ENCODE measurements at places on chromosomes 5 and 9.

DNA sequence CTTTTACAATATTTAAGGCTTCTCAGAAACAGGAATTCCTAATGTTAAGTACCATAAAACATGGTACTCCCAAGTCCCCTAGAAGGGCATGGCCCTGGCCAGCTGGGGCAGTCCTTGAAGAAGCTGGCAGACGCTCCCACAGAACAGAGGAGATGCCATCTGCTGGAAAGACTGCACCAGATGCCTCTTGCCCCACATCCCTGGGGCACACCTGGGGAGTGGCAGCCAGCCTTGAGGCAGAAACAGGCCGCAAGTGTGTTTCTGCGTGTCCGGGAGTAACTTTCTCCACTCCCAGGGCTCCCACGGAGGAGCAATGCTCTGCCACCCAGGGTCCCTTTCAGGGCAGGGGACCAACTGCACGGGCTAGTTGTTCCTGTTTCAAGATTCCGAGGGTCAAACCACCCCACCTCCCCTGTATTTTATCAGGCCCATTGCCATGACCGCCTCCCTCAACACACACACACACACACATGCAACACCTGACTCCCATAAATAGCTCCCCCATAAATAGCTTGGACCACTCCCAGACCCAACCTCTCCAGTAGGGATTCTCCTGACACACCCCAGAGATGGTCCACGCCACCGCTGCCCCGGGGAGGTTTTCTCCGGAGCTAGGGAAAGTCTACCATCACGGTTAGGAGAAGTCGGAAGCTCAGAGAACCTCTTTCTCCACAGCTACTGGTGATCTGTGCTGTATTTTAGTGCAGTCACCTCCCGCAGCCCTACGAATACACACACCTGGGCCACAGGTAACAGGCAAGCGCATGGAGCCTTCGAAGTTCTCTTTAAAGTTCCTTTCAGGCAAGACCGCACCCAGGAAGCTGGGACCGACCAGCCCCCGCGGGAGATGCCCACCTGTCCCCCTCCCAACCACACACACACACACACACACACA is 1.5 kb downstream of the SPOCK1 start:
- DNase-seq, result no peak

- no peak for DNase-seq
Observed at GRCh38 chr5:87541033-87541432, 128.3 kb upstream of the CCNH start.

- DNase-seq, result no peak
Observed at GRCh38 chr5:176899296-176899891, at the start of gene HK3. Gene HK3, minus strand, starts transcription at chr5:176899346. Its CDS starts 3,187 bp downstream, at chr5:176896159.

- DNase-seq, result no peak
Observed at GRCh38 chr5:155594270-155594669, 580.7 kb downstream of the KIF4B start.

- DNase-seq, result no peak
Observed at GRCh38 chr9:2396622-2397285, 224.8 kb upstream of the VLDLR start.

GRCh38 chr9:36401164-36401740 is 1.2 kb upstream of the RNF38 start:
- DNase-seq, result no peak

DNA sequence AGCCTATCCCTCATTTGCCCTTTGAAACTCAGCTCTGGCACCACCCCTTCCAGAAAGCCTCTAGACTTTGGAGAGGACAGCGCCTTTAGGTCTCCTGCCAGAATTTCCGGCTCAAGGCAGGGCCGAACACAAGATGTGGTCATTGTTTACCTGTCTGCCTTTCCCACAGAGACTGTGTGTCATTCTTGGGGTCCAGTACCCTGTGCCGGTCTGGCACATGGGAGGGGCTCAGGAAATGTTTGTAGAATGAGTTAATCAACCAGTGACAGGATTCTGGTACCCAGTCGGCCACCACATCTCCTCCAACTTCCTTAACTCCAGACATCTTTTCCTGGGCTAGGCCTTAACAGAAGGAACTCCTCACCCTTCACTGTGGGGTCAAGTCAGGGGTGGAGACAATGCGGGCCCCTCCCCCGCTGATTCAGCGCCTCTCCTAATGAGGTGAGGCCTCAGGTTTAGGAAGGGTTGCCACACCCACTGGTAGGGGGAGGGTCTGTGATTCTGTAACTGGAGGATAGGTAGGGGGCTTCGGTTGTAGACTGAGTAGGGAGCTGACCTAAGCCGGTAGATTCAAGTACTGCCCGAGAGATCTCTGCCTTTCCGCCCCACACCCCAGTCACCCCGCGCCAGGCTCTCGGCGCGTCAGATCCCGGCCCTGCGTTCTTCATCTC is 29.3 kb downstream of the PCDH1 start:
- peak; percentile 27 for DNase-seq

DNA sequence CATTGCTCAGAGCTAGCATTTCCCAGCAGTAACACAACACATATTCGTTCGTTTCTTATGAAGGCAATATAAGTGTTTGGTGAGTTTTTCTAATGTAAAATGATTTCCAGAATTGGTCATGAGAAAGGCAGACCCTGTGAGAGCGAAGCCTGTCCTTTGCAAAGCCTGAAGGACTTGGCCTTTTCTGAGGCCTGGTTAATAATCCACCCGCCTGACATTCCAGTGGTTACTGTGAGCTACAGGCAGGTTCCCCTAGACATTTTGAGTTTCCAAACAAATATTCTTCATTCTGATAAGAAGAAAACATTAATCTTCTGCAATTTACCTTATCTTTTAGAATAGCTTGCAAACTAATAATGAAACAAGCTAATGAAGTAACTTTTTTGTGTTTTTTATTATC is 38.0 kb downstream of the ADAMTS16 start:
- no peak for DNase-seq

- DNase-seq, result no peak
Observed at GRCh38 chr5:89723907-89724306, 685.6 kb downstream of the CETN3 start.

DNA sequence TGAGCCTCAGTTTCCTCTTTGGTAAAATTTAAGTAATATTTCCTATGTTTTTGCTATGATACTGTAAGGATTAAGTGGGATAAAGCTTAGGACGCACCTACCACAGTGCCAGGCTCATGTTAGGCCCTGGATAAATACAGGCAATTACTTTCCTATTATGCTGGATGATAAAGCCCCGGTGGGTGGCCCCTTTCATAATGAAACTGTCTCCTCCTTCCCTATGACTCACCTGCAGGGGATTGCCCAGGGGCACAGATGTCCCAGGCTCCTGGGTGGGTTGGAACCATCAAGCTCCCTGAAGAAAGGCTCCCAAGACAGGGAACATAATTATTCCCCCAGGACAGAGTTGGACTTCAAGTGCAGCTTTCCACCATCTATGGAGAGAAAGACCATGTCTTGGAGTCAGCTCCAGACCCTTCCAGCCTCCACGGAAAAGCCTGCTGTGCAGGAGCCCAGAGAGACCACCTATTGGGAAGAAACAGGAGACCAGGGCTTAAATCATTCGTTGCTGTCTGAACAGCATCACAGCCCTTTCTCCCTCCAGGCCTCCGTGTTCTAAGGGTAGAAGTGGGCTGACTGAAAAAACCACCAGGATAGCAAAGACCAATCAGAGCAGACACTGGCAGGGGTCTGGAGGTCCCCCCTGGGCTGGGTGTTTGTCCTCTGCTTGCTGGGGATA is 43.2 kb upstream of the FOXE1 start:
- DNase-seq, result no peak

DNA sequence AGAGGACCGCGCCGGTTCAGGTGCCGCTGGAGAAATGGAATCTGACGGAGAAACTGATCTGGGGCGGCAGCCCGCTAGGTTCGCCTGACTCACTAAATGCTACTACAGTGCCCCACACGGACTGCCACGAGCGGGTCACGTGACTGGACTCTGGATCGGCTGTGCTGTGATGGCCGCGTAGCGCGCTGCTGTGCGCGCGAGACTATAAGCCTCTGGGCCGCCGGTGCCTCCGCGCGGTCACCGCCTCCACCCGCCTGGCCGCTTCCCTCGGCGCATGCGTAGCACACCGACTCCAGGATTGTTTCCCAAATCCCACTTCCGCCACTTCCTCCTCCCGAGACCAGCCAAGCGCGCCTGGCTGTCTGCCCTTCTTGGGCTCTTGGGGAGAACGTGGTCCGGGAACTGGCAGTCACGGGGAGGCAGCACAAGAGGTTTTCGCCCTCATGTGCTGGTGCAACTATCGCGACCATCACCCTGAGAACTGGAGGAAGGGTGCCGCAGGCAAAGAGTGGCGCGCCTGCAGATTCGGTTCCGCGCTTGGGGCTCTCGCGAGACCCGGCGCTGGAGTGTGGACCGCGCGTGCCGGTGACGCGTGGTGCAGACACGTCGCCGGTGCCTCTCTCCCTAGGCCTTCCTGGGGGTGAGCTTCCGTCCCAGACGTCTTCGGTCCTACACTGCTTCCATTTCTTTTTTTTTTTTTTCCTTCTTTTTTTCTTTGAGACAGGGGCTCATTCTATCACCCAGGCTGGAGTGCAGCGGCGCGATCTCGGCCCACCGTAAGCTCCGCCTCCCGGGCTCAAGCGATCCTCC is 35.8 kb upstream of the GLDC start:
- peak; percentile 95 for DNase-seq

GRCh38 chr5:109653042-109653441 is 36.7 kb upstream of the MAN2A1 start:
- no peak for DNase-seq

DNA sequence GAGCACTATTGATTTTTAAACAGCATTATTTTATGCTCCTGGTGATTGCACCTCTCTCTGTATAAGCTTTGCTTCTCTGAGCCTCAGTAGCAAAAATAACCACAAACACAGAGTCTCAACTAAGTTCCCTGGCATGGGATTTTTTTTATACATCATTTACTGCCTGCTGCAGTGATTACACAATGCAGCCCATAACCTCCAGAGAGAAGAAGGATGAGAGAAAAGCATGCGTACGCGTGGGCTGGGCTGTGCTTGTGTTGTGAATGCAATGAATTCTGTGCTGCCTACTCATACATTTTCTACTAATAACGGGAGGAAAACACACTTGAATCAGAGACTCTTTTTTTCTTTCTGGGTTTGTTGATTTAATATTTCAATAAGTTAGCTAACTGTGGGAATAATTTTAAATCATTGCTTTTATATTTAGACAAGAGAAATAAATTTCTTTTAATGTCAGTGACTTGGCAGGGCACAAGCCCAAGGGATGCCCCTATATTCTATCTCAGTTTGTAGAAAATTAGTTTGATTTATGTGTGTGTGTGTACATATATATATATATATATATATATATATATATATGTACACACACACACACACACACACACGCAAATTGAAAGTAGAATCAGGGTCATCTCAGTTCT is 351.5 kb downstream of the MED10 start:
- no peak for DNase-seq

DNA sequence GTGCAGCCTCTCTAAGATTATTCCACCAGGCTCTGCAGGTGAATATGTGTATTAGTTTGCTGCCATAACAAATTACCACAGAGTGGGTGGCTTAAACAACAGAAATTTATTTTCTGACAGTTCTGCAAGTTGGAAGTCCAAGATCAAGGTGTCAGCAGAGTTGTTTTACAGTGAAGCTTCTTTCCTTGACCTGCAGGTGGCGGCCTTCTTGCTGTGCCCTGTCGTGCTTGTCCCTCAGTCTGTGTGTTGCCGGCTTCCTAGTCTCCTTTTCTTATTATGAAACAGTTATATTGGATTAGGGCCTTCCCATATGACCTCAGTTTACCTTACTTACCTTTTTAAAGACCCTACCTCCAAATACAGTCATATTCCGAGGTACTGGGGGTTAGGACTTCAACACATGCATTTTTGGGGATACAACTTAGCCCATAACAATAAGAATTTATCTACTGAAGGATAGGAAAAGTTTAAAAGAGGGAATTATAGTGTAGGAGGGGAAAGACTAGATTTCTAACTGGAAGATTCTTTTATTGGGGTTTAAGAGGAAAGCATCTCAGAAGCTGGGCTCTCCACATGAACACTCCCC is 97.4 kb downstream of the OSTF1 start:
- peak; percentile 15 for DNase-seq

DNA sequence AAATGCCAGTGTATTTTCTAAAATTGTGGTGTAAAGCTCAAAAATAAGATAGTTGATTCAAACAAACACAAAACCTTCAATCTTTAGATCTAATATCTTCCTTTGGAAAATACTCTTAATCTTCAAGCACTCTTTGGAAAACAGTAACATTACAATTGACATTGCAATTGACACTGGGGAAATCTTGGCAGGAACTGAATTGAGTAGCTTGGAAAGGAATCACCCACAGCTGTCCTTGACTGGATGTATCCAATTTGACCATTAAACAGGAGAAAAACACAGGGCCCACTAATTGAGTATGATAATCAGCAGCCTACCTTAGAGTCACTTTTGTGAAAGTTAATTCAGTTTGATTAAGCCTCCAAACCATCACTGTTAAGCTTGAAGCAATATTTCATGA is 776.7 kb downstream of the DTWD2 start:
- no peak for DNase-seq
